ENCODE measurements at places on chromosomes 3 and 15.

DNA sequence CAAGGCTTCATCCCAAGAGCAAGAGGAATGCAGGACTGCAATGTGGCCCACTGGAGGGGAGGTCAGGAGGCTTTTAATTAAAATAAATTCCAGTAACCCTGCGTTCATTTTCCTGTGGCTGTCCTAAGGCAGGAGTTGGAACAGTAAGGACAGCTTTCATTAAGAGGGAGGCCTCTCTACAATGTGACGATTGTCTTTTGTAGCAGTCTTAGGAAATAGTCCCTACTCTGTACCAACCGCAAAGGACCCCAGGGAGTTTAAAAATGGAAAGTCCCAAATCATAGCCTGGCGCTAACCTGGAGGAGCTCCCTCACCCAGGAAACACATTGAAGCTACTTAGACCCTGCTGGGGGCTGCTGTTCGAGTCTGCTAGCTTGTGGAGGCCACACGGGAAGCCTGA is 62.8 kb downstream of the SYNM start:
- DNase-seq: no peak

DNA sequence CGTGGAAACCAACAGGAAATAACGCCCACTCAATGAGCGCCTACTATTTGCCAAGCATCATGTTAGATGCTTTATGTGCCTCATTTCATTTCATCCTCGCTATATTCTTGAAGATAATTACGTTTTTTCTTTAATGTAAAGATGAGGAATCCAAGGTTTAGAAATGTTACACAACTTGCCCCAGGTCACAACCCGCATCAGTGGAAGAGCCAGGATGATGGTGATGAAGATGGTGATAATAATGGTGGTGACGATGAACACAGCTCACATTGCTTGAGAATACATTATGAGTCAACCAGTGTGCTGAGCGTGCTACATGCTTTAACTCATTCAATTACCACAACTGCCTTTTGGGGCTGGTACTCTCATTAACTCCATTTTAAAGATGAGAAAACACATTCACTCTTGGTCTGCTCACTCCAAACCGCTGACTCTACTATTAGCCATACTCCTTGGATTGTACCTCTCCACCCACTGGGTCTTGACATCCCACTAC is 21.5 kb upstream of the MYO1E start:
- DNase-seq: no peak

GRCh38 chr3:56930706-56931105 is 129.0 kb upstream of the ARHGEF3 start:
- peak; percentile 72 for DNase-seq

DNA sequence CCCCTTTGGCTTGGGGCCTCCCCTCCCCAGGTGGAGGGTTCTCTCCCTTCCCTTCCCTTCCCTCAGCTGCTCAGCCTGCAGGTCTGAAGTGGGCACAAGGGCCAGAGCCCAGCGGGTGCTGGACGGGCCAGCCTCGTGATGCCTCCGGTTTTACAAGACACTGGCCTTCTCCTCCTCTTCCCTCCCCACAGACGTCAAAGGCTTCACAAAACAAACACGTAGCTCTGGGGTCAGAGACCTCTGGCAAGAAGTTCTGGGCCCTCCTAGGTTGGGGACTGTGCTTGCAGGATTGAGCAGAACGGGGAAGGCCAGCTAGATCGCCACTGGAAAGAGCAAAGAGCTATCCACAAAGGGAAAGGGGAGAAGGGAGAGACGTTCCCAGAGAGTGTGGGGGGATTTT is 81.4 kb upstream of the TPM1 start:
- no peak for DNase-seq

DNA sequence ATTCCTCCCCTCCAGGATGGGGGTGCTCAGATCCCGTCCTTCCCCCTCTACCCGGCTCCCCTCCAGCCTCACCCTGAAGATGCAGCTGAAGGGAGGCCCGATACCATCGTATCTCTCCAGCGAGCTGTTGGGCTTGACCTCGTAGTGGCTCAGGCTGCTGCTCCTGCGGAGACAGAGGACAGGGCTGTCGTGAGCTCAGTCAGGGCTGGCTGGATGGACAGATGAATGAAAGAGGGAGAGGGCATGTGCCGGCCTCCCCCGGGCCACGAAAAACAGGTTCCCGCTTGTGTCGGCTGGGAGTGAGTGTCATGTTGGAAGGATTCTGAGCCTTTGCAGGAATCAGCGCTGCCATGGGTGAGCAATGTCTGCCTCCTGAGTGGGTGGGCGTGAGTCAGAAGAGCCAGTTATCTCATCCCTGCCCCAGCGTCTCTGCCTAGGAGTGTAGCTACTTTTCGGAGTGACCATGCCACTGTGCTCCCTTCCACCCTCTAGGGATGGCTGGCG is 35.2 kb downstream of the FEM1B start:
- peak; percentile 23 for DNase-seq

GRCh38 chr15:39376371-39376909 is 204.4 kb upstream of the THBS1 start:
- no peak for DNase-seq

DNA sequence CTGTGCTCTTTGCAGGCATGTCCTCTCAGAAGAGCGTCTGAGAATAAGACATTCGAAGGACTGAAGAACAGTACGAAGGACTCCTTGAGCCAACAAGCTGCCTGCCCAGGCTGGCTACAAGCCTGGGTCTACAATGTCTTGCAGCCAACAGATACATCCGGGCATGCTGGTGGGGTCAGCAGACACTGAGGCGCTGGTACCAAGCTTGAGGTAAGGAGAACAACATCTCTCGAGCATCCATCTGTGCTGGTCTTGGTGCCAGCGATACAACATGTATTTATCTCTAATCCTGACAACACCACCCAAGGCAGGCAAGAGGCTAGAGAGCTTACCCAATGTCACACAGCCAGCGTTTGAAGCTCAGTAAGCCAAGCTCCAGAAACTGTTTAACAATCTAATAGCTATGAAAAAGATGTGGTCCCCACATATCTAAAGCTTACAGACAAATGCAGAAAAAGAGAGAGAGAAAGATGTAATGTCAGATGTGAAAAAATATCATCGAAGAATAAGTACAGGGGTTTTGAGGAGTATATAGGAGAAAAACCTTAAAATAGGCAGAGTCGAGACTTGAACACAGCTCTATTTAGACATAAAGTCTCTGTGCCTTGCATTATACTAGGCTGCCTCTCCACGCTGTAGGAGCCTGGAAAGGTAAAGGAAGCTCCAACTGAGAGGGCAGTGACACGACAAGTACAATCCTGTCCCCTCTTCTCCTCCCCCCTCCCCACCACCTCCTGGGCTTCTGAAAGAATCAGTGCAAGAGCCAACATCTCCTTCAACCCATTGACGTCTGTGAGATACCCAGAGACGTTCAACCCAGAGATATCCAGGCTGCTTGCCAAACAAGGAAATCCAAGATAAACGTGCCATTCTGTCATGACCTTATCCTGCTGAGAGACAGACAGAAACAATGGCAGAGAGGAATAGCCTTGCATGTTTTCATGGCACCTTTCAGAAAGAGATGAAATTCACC is 39.4 kb downstream of the WWTR1 start:
- DNase-seq: no peak

- DNase-seq: peak; percentile 32
These were observed 1.3 kb downstream of the RPL22L1 start for GRCh38 chr3:170868577-170869238.
